Effector memory CD8-positive, alpha-beta T cell (primary cell): ENCODE measurements at places on chromosomes 6 and 20.

DNA sequence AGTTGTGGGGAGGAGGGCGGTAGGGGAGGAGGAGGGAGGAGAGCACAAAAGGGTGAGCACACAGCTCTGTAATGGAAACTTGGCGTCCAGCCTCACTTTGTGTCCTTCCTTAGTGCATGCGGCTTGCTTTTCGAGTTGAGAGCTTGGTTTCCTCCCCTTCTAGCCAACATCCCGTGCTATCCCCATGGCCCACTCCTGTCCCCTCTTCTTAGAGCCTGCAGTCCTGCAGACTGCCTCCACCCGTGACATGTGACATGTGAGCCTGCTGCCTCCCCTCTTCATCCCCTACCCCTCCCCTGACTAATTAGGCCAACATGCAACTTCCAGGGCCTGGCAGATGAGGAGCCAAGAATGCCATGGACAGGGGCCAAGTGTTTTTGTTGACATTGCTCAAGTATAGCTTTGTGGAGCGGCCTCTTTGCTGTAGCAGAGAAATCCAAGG lies 63.2 kb downstream of the SLC24A3 start:
- no peak overlapping the region for H3K27ac ChIP-seq
- H3K27me3 ChIP-seq = no peaks in the 10 kb centered on the region
- no peaks in the 10 kb centered on the region for H3K36me3 ChIP-seq
- no peak overlapping the region for H3K4me3 ChIP-seq
- H3K4me1 ChIP-seq = no peaks in the 10 kb centered on the region

- DNase-seq = no peak
- no peaks in the 10 kb centered on the region for H3K4me1 ChIP-seq
- no peak overlapping the region for H3K27ac ChIP-seq
- H3K36me3 ChIP-seq = no peaks in the 10 kb centered on the region
- H3K27me3 ChIP-seq = peaks cover 5% of the 10 kb centered on the region
Observed at GRCh38 chr20:10359621-10360040, 74.4 kb downstream of the MKKS start.

GRCh38 chr6:129188795-129189194 lies 305.9 kb downstream of the LAMA2 start:
- DNase-seq = no peak
- no peaks in the 10 kb centered on the region for H3K4me1 ChIP-seq

DNA sequence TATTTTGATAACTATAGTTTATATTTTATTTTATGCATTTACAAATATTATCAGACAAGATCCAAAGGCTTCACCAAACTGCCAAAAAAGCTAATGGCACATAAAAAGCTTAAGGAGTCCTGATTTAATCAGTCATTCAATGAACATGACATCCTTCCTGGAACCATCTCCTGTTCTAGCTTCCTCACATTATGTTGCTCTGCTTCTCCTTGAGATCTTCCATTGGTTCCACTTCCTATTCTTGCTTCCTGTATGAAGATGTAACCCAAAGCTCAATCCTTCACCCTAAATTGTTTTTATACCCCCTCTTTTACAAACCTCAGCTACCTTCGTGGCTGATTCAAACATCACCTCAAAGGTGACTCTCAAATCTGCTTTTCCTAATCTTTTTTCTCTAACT lies 4.5 kb upstream of the BRD2 start:
- DNase-seq = no peak
- no peaks in the 10 kb centered on the region for H3K27me3 ChIP-seq
- peaks cover 10% of the 10 kb centered on the region for H3K36me3 ChIP-seq
- H3K27ac ChIP-seq = peak overlapping the region; percentile 94
- no peak overlapping the region for H3K4me3 ChIP-seq
- peaks cover 54% of the 10 kb centered on the region for H3K4me1 ChIP-seq

DNA sequence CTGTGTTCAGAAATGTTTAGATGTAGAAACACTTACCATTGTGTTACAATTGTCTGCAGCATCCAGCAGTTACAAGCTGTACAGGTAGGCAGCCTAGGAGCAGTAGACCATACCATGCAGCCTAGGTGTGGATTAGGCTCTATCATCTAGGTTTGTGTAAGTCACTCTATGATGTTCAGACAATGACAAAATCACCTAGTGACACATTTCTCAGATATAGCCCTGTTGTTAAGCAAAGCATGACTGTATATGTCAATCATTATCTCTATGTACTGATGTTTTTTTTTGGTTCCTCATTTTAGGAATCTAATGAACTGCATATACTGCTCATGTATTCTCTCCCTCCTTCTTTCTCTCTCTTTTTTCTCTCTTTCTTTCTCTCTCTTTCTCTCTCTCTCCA lies 22.2 kb downstream of the CST8 start:
- H3K27ac ChIP-seq = no peak overlapping the region
- no peaks in the 10 kb centered on the region for H3K27me3 ChIP-seq
- DNase-seq = no peak
- H3K4me1 ChIP-seq = no peaks in the 10 kb centered on the region

DNA sequence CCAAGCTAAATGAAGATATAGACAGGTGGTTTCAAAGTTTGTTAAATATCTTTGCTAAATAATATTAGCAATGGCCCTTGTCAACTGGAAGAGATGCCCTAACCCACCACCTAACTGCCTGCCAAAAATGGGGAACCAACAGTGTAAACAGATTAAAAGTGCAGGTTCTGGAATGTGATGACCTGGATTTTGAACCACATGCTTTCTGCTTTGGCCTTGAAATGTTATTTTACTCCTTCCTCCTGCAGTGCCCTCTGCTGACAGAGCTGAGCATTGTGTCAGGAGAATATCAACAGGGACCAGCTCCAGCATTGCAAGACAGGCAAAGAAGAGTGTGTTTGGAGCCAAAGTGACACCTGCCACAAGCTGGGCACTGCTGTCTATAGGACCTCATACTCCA lies 226.6 kb downstream of the MYLK4 start:
- H3K27me3 ChIP-seq = peaks cover 6% of the 10 kb centered on the region
- no peak for DNase-seq
- H3K36me3 ChIP-seq = no peaks in the 10 kb centered on the region
- H3K27ac ChIP-seq = no peak overlapping the region

DNA sequence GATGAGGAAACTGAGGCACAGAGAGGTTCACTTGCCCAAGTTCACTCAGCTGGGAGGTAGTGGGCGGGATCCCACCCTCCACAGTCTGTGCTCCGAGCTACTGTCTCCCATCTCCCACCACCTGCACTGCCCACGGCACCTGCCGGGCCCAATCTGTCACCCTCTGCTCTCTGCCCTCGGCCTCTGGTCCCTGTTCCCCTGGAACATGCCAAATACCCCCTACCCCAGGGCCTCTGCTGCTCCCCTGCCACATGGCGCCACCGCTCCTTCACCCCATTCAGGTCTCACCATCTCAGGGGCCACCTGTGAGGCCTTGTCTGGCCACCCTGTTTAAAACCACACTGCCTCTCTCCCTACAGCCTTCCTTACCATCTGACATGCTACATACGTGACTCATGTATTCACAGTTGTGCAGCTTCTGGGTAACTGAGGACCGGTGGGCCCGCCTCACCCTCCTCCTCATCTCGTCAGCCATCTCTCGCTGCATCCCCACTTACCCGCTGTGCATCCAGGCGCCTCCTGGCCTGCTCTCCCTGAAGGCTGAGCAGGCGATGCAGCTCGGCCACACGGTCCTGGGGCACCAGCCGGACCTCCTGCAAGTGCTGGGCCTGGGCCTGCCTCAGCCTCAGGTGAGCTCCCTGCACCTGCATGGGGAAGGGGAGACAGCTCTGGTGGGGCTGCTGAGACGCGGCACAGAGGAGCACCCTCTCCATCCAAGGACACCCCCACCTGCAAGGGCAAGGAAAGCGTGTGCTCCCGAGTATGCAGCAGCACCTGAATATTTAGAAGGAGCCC lies 50.6 kb downstream of the GINS1 start:
- H3K4me1 ChIP-seq = no peaks in the 10 kb centered on the region
- H3K36me3 ChIP-seq = no peaks in the 10 kb centered on the region
- no peak overlapping the region for H3K27ac ChIP-seq
- H3K27me3 ChIP-seq = no peaks in the 10 kb centered on the region
- no peak for DNase-seq
- H3K4me3 ChIP-seq = no peak overlapping the region

GRCh38 chr20:13526551-13526950 lies 112.2 kb downstream of the TASP1 start:
- peaks cover 3% of the 10 kb centered on the region for H3K4me1 ChIP-seq
- DNase-seq = no peak
- peaks cover 3% of the 10 kb centered on the region for H3K36me3 ChIP-seq
- no peaks in the 10 kb centered on the region for H3K27me3 ChIP-seq
- no peak overlapping the region for H3K27ac ChIP-seq

GRCh38 chr6:33505548-33506370 lies 51.4 kb downstream of the ZBTB9 start:
- no peaks in the 10 kb centered on the region for H3K36me3 ChIP-seq
- H3K4me3 ChIP-seq = no peak overlapping the region
- DNase-seq = no peak

DNA sequence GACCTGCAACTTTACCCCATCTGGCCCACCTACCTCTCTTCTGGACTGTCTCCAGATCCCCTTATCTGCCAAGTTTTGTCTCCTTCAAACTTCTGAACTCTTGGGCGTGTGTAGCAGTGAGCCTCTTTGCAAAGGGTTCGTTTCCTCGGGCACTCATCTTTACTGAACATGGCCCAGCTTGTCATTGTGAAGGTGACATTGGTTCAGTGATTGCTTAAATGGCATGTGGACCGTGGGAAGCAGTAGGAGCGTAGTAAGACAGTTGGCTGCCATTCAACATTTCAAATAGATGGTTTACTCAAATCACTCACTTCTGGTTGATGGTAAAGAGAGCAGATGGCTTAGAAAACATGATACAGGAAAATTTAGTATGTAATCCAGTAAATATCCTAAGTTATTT lies 34.8 kb upstream of the KIF25 start:
- no peaks in the 10 kb centered on the region for H3K4me1 ChIP-seq
- no peak overlapping the region for H3K27ac ChIP-seq
- H3K4me3 ChIP-seq = no peak overlapping the region
- no peaks in the 10 kb centered on the region for H3K36me3 ChIP-seq

DNA sequence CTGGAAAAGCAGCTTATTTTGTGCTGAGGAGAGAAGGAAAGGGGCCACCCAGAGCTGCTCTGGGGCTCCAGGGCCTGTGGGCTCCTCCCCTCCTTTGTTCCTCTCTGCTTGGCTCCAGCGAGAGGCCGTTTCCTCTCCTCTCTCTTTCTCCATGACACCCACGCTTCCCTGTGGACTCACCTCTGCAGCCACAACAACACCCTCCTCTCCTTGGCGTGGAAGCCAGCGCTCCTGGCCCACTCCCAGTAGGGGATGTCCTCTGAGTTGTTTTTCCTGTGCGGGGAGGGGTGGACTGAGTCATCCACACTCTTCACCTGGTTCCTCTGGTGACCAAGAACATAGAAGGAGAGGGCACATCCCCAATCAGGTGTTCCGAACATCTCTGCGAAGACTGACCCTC lies 4.9 kb upstream of the CDSN start:
- peaks cover 3% of the 10 kb centered on the region for H3K36me3 ChIP-seq
- DNase-seq = no peak
- peaks cover 59% of the 10 kb centered on the region for H3K27me3 ChIP-seq

DNA sequence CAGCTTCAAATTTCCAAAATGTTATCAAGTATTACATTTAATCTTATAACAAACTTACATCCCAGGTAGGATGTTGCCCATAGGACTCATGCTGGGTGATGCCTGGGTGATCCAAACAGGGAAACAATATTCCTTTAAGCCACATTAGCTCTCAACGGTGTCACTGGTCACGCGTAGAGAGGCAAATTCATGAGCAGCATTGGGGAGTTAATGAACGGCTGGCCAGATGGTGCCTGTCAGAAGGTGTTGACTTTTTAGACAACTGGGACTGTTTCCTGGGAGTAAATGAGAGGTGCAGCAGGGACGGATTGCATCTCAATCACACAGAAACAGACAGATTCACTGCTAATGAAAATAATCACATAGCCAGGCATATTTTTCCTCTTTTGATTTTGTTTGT lies 83.3 kb upstream of the ID4 start:
- no peaks in the 10 kb centered on the region for H3K36me3 ChIP-seq
- no peaks in the 10 kb centered on the region for H3K27me3 ChIP-seq
- no peak overlapping the region for H3K4me3 ChIP-seq
- H3K4me1 ChIP-seq = no peaks in the 10 kb centered on the region

DNA sequence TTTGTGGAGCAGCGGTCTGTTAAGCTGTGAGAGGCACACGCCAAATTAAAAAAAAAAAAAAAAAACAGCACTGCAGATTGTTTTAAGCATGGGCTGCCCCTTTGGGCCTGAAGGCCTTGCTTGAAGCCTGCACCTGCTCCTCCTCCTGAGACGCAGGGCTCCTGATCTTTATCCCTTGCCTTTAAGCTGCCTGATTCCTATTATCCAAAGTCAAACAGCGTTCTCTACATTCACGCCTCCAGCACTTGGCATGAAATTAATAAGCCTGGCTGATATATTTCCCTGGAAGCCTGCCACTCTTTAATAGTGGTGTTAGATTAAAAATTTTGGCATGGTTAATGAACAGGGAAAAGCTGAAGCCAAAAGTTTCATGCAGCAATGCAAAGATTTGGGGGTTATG lies 163.9 kb downstream of the FAXC start:
- H3K4me3 ChIP-seq = no peak overlapping the region
- peaks cover 18% of the 10 kb centered on the region for H3K27me3 ChIP-seq
- no peaks in the 10 kb centered on the region for H3K36me3 ChIP-seq

DNA sequence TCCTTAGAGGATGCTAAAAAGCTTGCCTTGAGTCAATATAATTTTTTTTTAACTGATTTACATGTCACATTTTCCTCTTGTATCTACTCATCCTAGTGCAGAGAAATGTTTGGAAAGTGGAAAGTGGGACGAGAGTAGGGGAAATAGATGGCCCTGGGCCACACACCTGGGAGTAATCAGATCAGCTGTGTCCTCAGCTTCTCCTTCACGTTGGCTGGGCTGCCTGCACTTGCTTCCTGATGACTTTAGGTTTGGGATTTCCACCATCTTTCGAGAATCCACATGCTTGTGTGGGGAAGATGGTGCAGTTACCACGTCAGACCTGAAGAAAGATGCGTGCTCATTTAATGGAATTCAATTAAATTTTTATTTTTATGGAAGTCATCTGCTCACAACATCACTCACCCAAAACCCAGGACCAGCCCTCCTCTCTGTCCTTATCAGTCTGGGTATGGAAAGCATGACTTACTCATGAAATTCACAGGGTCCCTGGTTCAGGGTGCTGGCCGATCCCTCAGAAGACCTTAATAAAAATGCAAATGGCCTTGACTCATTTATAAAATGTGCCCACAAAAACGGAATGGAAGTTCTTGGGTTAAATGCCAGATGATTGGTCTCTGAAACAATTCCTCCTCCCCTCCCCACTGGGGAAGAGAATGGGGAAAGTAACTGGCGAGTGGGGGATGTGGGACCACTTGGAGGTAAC lies 74.5 kb upstream of the TIAM2 start:
- H3K36me3 ChIP-seq = no peaks in the 10 kb centered on the region
- peaks cover 7% of the 10 kb centered on the region for H3K4me1 ChIP-seq
- H3K4me3 ChIP-seq = no peak overlapping the region
- no peak overlapping the region for H3K27ac ChIP-seq

GRCh38 chr6:40669343-40669742 lies 82.2 kb upstream of the LRFN2 start:
- peaks cover 38% of the 10 kb centered on the region for H3K27me3 ChIP-seq
- no peak for DNase-seq
- no peaks in the 10 kb centered on the region for H3K36me3 ChIP-seq
- H3K4me3 ChIP-seq = no peak overlapping the region
- no peaks in the 10 kb centered on the region for H3K4me1 ChIP-seq

GRCh38 chr6:141956046-141956761 lies 176.5 kb upstream of the GJE1 start:
- H3K27ac ChIP-seq = no peak overlapping the region
- DNase-seq = no peak
- H3K4me3 ChIP-seq = no peak overlapping the region
- H3K27me3 ChIP-seq = no peaks in the 10 kb centered on the region
- no peaks in the 10 kb centered on the region for H3K4me1 ChIP-seq

GRCh38 chr6:130932921-130933320 lies 105.7 kb downstream of the SMLR1 start:
- H3K4me3 ChIP-seq = no peak overlapping the region
- no peaks in the 10 kb centered on the region for H3K27me3 ChIP-seq
- H3K27ac ChIP-seq = no peak overlapping the region
- no peaks in the 10 kb centered on the region for H3K4me1 ChIP-seq
- no peaks in the 10 kb centered on the region for H3K36me3 ChIP-seq
